ENCODE measurements at places on chromosomes 6 and 20.

- DNase-seq, result no peak
Observed at GRCh38 chr6:31336896-31337496, 20.0 kb downstream of the HLA-B start.

DNA sequence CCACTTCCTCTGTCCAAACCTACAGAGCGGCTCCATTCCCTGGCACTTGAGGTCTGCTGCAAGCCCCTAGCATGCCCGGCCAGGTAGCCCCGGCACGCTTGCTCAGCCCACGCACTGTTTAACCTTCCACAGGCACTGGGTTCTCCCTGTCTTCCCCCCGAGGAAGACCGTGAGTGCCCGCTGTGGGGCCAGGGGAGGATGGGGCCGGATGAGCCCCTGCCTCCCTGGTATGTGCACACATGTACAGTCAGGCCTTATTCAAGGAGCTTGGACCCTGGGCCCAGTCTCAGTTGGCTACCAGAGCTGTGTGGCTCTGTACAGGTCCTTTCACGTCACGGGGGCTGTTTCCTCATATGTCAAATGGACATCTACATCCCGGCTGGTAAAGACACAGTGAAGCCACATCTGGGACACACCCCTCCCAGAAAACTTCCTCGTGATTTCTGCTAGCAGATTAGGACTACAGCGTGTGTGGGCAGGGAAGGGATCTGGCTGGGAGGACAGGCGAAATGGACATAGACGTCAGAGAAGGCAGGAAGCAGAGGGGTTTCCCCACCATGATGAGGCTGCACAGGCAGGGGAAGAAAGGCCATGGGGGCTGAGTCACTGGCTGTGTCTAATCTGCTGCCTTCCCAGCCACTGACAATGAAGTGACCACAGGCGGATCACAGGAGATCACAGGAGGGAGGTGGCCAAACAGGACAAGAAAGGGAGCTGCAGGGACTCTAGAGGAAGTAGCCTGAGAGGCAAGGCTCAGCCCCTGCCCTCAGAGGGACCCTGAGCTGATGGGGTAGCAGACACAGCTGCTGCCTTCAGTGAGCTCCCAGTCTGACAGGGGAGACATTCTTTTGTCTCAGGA is 62.9 kb downstream of the MRPL14 start:
- DNase-seq, result no peak

DNA sequence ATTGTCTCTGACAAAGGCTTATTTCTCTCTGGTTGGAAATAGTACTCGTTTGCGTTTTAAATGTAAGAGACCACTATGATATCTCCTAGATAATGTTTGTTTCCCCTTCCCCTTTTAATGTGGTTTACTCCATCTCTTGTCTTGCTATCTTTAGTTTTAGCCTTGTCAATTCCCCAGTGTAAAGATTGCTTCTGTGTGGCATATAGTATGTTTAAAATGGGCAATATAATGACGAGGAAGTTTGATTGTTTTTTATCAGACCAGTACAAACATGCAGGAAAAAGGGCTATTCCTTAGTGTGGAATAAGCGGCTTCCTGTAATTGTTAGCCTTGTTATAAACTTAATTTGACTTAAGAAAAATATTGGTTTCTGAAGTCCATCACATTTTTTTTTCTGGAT is 3.1 kb downstream of the QKI start:
- DNase-seq, result no peak

GRCh38 chr6:167892835-167893815 is 66.4 kb downstream of the AFDN start:
- DNase-seq, result no peak

DNA sequence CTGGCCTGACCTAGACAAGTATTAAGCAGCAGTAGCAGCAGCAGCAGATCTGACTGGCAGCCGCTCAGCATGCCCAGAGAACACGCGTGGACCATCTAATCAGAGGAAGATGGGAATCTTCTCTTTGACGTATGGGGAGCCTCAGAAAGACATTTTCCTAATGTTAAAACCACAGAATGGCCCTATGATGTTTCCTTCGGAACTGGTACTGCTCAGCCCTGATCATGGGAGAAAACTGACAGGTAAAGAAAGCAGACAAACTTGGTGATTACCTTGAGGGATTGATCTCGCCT is 6.2 kb downstream of the PSMA7 start:
- no peak for DNase-seq

DNA sequence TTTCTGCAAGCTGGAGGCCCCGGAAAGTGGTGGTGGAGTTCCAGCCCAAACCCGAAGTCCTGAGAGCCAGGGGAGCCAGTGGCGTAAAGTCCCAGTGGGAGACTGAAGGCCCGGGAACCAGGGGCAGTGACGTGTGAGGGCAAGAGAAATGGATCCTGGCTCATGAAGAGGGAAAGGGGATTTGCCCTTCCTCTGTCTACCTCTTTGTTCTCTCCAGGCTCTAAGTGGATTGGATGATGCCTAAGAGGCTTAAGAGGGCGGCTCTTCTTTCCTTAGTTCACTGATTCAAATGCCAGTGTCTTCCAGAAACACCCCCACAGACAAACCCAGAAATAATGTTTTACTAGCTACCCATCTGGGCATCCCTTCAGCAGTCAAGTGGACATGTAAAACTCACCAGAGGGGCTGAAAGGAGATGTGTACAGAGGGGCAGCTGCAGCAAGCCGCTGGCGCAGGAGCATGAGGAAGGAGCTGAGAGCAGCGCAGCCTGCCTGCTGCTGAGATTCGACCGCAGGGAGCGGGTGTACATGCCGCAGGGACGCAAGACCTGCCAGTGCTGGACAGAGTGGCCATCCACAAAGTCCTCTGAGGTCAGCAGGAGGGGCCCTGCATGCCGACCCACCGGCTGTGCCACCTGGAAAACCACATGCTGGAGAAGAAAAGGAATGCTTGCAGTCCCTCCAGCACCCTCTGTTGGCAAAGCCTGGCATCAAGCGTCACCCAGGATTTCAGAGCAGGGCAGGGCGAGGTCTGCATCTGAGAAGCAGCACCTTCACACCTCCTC is 29.5 kb downstream of the CDYL start:
- DNase-seq, result no peak

DNA sequence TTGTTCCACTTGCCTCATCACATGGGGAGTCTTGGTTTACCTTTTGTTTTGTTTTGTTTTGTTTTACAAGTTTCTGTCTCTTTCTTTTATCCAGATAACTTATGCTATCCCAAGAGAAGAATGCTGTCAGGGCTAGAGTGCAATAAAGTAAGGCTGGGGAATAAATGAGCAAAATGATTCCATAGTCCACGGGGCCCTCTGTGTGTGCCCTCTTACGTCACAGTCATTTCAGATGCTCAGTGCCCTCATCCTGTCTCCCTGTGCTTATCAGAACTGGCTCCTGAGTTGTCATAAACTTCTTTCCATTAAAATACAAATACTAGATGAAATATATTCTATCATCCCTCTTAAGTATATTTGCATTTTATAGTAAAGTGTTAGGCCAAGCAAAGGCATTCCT is 30.8 kb upstream of the ENPP1 start:
- DNase-seq, result no peak

GRCh38 chr6:106511288-106512047 is 117.8 kb downstream of the RTN4IP1 start:
- DNase-seq, result peak; percentile 41

GRCh38 chr20:39623584-39624234 is 661.6 kb downstream of the DHX35 start:
- no peak for DNase-seq

- DNase-seq, result no peak
Observed at GRCh38 chr6:36928547-36928918, 26.0 kb upstream of the PI16 start.

GRCh38 chr6:134830940-134831339 is 119.0 kb downstream of the ALDH8A1 start:
- no peak for DNase-seq

DNA sequence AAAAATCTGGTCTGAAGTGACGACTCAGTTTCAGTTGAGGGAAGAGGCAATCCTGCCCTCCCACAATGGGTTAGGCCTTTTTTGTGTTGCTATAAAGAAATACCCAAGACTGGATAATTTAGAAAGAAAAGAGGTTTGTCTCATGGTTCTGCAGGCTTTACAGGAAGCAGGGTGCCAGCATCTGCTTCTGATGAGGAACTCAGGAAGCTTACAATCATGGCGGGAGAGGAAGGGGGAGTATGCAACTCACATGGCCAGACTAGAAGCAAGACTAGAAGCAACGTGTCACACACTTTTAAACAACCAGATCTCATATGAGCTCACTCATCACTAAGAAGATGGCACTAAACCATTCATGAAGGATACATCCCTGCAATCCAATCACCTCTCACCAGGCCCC is 529.3 kb downstream of the KIF16B start:
- no peak for DNase-seq

DNA sequence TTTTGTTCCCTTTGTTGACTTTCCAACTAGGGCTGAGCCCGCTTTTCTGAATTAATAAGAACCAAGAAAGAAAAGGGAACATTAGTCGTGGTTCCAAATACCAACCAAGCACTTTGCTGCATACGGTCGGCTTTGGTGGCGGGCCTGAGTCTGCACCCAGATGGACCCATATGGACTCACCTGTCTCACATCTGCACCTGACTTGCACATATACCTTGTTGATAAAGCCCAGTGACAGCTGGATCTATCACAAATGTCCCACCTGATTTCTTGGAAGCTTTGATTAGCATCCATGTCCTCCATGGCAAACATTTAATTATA is 39.0 kb downstream of the TPD52L1 start:
- DNase-seq, result no peak

GRCh38 chr20:14729390-14729789 is 392.0 kb upstream of the FLRT3 start:
- DNase-seq, result no peak

- no peak for DNase-seq
Observed at GRCh38 chr20:15625981-15626380, 947.3 kb downstream of the KIF16B start.

DNA sequence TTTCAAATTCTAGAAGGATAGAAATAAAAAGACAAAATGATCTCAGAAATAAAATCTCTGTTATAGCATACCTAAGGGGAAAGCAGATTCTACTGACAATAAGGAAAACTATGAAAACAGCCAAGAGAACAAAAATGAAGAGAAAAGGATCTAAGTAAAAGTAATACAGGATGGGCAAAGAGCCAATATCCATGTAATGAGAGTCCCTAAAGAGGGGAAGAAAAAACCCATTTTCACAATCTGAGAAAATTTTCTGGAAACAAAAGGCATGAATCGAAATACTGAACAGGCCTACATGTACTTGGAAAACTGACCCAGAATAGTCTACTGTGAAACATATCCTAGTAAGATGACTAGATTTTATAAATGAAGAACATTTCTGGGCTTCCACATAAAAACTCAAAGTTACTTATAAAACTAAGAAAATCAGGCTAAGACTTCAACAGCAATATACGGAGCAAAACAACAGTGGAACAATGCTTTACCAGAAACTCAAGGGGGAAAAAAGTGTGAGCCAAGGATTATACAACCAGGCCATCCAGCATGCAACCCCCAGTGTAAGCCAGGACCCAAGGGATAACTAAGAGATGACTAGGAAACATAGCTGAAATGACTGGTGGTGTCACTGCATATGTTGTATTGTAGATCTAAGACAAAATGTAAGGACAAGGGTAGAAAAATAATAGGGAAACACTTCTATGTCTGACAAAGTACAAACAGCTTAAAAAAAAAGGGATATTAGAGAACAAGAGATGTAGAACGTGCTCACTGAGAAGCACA is 10.2 kb downstream of the NAPB start:
- no peak for DNase-seq

DNA sequence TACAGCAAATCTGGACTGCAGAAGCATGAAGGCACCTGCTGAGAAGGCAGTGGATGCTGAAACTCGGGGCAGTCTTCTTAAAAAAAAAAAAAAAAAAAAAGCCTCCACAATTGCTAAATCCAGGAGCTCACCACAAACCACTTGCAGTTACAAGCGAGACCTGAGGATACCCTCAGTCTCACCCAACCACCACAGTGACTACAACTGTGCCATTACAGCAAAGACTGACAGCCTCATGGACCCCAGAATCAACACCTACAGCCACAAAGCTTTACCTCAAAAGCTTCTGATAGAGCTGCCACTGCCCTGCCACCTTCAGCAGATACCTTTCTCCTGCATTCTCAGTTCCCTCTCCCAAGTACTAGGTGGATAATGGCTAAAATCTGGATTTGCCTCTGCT is 9.0 kb downstream of the COL21A1 start:
- DNase-seq, result no peak

GRCh38 chr6:62614442-62614841 is 328.4 kb upstream of the KHDRBS2 start:
- DNase-seq, result no peak

- no peak for DNase-seq
Observed at GRCh38 chr20:49868538-49868937, 46.8 kb downstream of the SPATA2 start.

- DNase-seq, result no peak
Observed at GRCh38 chr6:99093456-99094190, 145.9 kb upstream of the FBXL4 start.

- DNase-seq, result no peak
Observed at GRCh38 chr6:149239573-149240209, 77.8 kb upstream of the TAB2 start.

DNA sequence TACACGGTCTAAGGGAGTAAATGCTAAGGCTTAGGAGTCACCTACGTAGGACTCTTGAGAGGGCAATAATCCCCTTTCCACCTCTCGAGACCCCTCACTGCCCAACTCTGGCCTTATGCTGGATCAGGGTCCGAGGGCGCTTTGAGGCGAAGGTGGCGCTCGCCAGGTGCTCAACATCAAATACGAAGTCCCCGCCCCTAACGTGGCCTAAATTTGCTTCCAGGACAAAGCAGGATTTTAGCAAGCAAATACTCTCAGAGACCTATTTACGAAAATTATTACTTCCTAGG is 406 bp upstream of the TRIM26 start:
- DNase-seq, result no peak

- DNase-seq, result no peak
Observed at GRCh38 chr20:47397652-47398301, 41.3 kb upstream of the ZMYND8 start.

GRCh38 chr6:41577356-41578216 is 31.4 kb downstream of the FOXP4 start:
- no peak for DNase-seq

DNA sequence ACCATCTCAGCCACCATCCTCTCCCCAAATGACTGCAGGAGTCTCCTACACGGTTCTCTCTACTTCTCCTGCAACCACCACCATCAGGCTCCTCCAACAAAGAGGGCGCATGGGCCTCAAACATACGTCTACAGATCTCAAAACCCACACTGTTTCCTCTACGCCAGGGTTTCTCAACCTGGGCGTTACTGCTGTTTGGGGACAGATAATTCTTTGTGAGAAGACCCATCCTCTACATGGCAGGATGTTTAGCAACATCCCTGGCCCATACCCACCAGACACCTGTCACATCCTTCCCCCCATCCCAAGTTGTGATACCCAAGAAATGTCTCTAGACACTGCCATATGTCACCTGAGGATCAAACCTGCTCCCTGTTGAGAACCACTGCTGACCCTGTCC is 45.0 kb downstream of the ELMO2 start:
- no peak for DNase-seq

DNA sequence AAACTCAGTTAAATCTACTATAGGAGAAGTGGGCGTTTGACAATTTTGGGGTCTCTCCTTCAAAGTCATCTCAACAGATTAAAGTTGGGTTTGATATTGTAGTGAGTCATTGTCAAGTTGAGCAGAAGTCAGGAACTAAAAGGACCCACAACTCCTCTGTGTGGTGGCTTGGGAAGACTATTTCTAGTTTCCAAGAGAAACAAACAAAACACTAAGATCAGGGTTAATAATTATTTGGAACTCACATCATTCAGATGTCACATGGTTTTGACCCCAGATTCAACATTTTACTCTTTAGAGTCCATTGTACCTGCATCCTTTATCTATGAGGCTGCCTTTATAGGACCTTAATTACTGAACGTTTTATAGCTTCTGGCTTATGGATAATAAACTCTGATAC is 45.3 kb upstream of the TINAG start:
- no peak for DNase-seq

- DNase-seq, result no peak
Observed at GRCh38 chr6:159416891-159417560, 247.8 kb downstream of the FNDC1 start.
